ENCODE measurements at places on chromosomes 2 and 18.
A peak's percentile ranks its signal among the peaks of the same experiment; 100 is the strongest.

DNA sequence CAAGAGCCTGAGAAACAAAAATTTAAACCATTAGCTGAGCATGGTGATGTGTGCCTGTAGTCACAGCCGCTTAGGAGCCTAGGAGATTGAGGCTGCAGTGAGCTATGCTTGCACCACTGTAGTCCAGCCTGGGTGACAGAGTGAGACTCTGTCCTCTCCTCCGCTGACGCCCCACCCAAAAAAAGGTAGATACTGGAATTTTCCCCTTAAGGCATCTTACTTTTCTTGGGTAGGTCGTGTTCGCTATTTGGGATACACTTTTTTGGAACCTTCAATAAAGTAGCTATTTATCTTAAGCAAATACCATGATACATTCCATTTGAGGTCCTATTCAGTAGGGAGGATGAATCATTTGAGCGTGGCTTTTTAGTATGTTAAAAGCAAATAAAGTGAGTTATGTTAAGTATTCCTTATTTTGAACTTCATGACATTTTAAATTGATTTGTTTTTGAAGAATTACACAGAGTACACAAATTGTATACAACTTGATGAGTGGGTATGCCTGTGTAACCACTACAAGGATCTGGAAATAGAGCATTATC, 38.7 kb downstream of the RALBP1 start:
- no peak for DNase-seq

- DNase-seq, result no peak
These were observed 193.0 kb upstream of the THSD7B start for GRCh38 chr2:136572335-136572734.

DNA sequence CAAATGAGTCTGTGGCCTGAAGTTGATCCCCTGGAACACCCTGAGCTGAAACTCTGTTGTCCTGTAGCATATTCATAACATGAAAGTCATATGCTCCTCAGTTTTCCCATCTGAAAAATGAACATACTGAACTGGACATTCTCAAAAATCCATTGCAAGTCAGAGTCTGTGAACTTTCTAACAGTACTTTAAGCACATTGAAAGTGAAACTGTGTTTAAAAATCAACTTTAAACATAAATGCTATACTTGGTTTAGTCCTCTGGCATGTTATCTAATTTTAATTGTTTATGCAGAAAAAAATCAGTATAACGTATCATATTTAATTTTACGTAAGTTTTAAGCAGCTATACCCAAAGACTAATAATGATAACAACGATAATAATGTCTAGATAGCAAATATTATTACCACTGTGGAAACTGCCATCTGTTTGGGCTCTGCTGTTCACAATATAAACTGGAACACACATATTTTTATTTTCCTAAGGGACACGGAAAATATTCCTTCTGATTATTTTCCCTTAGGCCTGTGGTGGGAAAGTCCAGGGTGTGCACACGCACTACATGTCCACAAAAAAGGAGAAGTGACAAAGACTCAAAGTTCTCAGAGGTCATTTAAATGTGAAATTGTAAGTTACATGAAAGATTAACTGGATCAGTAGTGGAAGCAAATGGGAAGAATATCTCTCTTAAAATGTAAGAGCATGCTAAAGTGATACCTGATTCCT, 56.1 kb upstream of the TTN start:
- DNase-seq, result no peak

GRCh38 chr2:29475499-29475898, 360.3 kb downstream of the CLIP4 start:
- DNase-seq, result no peak

GRCh38 chr2:11281186-11281585, 63.2 kb downstream of the ROCK2 start:
- DNase-seq, result no peak

GRCh38 chr2:213043566-213043965, 107.8 kb downstream of the IKZF2 start:
- DNase-seq, result no peak

DNA sequence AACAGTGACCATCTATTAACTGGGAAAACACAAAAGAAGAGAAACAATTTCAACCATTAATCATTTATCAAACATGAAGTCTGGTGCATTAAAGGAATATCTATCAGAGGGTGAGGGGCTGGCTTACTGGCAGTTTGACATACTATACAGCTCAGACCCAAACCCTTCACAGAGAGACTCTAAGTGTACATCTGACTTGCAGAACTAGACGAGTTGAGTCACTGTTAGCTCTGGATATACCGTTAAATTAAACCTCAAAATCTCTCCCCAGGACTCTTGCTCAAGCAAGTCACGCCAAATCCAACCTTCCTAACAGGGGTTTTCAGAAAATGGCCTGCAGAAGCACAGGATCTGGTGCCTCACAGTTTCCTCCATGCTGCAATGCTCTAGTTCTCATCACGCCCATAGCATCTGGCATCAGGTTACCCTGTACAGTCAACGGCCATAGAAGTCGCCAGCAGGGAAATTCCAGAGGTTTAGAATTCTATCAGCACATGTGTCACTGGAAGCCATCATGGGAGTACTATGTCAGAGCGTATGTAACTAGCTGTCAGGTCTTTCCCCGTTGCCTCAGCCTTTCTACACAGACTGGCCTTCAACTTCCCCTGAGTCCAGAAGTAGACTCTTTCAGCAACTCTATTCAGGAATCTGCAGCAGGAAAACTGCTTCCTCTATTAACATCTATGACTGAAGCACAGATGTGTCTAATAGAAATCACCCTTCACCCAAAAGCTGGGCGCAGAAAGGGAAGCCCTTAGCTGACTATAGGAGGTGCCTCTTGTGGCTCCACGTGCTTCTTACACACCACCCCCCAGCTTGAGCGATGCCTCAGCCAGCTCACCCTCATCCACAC, 9.3 kb downstream of the TGOLN2 start:
- no peak for DNase-seq

- no peak for DNase-seq
These were observed 114.4 kb upstream of the PDE1A start for GRCh38 chr2:182541268-182541667.

DNA sequence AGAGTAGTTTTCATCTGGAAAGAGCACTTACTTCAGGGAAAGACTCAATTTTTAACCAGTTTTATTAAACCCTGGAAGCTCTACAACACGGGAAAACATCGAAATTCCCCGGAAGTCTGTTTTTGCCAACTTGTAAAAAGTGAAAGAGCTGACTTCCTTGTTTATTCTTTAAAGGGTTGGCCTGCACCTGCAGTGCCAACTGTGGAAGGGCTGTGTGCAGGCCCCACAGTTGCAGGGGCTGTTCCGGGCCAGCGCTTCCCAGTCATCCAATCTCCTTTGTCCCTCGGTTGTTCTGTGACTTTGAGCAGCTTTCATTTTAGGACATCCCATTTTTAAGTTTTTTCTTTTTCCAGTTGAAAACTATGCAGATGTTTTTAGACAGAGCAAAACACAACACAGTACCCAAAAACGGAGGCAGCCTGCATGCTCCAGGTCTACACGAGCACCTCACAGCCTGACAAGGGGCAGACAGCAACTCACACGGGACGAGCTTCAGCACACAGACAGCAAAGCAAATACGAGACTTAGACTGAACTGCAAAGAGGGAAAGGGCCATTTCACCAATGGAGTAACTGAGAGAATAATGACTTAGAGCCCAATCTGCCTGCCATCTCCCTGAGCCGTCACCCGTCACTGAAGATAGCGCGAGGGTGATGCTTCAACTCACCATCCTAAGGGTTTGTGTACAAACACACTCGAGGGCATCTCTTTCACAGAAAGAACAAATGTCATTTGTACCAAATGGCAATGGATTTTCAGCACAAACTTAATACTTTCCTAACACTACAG, 70.6 kb downstream of the EMILIN2 start:
- no peak for DNase-seq

DNA sequence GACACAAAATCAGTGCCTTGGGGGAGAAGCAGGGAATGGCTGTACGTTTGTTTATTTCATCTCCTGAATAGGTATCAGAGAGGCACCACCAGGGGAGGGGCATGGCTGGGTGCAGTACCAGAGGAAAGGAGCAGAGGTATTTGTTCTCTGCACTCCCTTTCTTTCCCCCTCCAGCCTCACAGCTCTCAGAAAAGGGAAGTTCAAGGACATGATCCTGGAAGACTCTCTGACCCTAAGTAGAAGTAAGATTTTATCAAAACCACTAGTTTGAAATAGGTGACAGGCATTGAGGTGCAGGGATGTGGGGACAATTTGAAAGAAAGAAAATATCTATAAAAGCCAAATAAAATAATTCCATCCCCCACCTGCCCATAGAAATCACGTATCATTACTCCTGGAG, 136.5 kb downstream of the LRRTM1 start:
- DNase-seq, result no peak

- no peak for DNase-seq
These were observed 24.8 kb upstream of the STAT1 start for GRCh38 chr2:191038741-191039140.

- no peak for DNase-seq
These were observed 481.8 kb downstream of the DLGAP1 start for GRCh38 chr18:3973191-3973850.

- DNase-seq, result no peak
These were observed 245.4 kb downstream of the PTPRM start for GRCh38 chr18:7812431-7813063.

DNA sequence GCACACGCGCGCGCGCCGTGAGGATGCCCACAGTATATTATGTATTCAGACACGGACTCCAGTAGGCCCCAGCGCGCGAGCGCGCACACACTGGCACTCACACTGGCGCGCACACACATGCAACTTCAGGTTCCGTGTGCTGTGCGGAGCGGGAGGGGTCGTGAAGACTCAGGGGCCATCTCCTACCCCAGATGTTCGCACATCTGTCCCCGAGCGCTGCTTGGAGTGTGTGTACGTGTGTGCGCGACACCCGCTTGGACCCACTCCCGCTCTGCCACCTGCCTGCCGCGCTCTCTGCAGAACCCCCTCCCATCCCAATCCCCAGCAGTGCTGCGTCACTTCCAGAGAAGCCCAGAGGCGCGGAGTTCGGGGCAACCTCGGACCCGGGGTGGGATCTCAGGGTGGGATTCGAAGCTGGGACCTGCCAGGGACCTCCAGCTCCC, 2.6 kb downstream of the NRP2 start:
- no peak for DNase-seq

GRCh38 chr18:35118641-35119040, 77.4 kb downstream of the MAPRE2 start:
- no peak for DNase-seq

DNA sequence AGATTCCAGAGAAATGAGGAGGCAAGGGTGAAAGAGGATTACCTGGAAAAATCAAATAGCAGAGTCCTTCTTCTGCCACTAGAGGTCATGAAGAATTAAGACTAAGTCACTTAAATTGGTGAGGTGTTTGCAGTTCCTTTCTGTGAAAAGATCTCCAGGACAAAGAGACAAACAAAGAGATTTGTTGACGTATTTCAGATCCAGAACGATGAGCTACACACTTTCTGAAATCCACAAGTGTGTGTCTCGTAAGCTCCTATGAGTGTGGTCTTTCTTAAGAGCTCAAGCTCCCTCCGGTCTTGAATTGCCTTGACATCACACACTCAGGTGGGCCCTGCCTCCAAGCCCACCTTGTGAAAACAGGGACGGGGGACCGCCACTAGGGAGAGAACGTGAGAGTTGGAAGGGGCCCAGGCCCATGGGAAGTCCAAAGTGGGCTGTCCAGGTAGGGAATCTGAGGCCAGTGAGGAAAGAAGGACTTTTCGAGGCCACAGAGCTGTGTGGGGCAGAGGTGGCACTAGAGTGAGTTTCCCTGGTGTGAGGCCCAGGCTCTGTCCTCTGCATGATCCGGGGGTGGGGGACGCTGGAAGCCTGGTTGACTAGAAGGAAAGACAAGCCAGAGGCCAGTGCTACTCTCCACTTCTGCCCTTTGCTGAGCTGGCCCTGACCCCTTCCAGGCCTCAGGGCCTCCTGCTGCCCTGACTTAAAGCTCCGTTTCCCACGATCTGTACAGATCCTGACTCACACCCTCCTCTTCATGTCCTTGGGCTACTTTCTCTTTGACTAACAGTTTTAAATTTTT, 168.1 kb upstream of the NCK2 start:
- DNase-seq, result peak; percentile 34

Measured in right renal pelvis (tissue), 4 donors.